Stimulated activated CD4-positive, alpha-beta T cell treated with anti-CD3 and anti-CD28 coated beads, Interleukin-2, amount 100 ng/mL, for 4 hours (primary cell): ENCODE measurements at places on chromosomes 11 and 22.

GRCh38 chr11:125250318-125251213 is 86.0 kb downstream of the PKNOX2 start:
- no peak for DNase-seq

- no peak for DNase-seq
Measured at GRCh38 chr22:46106279-46107022, 43.9 kb upstream of the PPARA start.

DNA sequence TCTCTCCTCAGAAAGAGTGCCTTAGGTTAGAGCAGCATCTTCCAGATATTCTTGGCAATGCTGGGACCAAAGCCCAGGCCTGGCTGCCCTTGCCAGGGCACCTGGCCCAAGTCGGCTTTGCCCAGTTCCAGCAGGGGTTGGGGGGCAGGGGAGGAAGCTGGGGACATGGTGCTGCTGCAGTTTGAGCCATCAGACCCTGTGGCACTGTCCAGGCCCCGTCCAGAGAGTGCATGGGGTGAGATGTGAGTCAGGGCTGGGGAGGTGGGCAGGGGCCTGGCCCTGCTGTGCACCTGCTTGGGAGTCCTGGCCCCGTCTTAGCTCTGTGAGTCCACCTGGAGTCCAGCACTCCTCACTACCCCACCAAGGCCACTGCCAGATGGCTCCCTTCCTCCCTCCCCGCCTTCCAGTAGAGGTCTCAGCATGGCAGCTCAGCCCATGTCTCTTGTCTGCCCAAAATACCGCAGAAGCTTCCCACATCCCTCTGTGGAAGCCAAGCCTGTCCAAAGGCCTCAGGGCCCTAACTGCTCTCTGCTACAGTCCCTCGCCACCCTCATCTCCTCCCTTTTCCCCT is 16.6 kb downstream of the DERL3 start:
- no peak for DNase-seq

DNA sequence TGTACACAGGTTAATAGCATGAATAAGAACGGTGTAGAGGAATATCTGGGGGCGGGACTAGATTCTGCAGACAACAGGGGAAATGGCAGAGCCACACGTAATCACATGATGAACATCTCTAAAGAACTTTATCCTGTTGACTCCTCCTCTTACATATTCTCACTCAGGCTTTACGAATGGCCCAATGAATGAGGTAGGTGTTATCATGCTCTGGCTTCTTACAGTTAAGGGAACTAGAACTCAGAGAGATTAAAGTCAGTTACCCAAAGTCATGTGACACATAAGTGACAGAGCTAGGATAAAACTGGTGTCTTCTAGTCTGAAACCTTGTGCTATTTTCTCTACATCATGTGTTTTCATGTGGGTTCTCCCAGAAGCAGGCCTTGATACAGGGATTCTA is 49.0 kb upstream of the BMAL1 start:
- no peak for DNase-seq

DNA sequence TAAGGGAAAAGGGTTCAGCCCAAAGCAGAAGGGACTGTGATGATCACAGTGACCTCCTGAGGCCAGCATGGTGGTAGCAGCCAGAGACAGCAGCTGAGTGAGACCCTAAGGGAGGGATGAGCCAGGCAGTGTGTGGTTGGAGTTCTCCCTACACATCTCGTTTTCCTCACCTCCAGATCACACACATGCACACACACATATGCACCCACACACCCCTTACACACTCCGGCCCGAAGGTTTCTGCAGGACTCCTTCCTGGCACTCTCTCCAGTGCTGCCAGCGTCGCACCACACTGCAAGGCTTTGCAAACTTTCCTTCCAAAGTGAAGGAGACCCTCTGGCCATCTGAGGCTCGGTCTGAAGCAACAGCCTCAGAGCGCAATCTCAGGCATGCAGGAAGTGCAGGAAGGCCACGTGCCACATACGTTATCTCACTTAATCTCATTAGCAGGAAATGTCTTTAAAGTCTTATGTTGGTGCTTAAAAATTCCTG is 26.9 kb upstream of the TP53I11 start:
- DNase-seq: no peak

- DNase-seq: no peak
Measured at GRCh38 chr11:119100994-119101758, 477 bp downstream of the DPAGT1 start.

DNA sequence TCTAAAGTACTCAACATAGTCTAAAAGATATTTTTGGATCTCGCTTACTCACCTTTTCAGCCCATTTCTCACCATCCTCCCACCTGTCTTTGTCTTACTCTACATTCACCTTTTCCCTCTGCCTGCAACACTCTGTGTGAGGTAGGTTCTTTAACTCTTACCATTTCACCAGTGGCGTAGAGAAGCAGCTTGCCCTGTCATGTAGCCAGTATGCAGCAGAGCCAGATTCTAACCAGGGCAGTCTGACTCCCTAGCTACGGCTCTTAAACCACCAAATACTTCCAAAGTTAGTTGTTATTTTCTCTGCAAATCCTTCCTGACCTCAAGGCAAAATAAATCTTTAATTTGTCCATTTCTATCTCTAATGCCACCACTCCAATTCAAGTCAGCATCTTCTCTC is 7.5 kb downstream of the ALG8 start:
- no peak for DNase-seq

GRCh38 chr11:45930031-45930794 is 7.8 kb downstream of the LARGE2 start:
- no peak for DNase-seq

DNA sequence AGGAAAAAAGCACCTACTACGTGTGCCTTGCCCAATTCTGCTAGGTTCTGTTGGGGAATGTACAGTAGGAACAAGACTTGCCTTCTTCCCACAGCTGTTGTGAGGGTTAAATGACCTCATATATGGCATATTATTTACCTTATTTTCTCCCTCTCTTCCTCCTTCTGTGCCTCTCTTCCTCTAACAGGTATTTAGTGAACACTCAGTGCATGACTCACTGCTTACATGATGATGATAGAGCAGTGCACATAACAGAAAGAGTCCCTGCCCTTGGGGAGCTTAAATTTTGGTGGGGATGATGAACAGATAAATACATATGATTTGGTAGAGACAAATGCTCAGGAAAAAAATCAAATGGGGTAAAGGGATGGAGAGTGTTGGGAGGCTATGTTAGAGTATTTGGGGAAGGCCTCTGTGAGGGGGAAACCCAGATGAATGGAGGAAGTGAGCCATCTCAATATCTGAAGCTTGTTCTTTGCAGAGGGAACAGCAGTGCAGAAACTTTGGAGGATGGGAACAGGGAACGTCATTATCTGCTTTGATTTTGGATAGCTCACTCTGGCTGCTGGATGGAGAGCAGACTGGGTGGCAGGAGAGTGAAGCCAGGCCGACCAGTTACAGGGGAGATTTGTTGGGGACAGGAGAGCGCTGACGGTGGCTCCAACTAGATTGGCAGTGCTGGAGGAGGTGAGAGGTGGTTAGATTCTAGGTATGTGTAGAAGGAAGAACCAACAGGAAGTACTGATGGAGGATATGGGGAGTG is 95.5 kb upstream of the TENM4 start:
- no peak for DNase-seq

DNA sequence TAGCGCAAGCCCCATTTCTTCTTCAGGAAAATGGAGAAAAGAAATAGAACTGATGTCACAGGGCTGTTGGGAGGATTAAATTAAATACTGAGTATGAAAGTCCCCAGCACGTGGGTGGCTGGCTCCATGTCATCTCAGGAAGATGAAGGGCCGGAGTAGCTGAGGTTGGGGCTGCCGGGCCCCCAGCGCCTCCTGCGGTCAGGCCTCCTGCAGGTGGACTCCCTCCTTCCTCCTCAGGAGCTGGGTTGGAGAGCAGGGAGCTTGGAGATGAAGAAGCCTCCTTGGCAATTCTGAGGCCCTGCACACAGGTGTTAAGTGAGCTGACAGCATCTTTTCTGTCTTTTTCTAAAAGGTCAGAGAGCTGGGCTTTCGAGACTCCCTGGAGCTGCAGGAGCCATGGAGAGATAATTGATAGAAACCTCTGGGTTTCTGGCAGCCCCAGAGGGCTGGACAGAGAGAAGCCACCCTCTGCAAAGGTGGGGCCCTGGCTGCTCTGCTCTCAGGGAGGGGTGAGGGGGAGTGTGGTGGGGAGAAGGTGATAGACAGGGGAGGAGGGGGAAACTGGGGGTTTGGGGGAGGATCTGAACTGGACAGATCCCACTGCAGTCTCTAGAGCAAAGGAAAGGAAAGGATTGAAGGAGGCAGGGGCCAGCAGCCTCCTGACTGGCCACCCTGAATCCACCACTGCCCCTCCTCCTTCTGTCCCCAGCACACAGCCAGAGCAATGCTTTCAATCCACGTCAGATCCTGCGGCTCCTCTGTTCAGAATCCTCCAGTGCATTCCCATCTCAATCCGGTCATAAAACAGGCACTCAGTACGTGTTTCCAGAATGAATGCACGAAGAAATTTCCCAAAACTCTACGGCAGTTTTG is 210.8 kb downstream of the CEP164 start:
- DNase-seq: no peak

- no peak for DNase-seq
Measured at GRCh38 chr22:30402028-30402765, 5.4 kb downstream of the SEC14L2 start.

DNA sequence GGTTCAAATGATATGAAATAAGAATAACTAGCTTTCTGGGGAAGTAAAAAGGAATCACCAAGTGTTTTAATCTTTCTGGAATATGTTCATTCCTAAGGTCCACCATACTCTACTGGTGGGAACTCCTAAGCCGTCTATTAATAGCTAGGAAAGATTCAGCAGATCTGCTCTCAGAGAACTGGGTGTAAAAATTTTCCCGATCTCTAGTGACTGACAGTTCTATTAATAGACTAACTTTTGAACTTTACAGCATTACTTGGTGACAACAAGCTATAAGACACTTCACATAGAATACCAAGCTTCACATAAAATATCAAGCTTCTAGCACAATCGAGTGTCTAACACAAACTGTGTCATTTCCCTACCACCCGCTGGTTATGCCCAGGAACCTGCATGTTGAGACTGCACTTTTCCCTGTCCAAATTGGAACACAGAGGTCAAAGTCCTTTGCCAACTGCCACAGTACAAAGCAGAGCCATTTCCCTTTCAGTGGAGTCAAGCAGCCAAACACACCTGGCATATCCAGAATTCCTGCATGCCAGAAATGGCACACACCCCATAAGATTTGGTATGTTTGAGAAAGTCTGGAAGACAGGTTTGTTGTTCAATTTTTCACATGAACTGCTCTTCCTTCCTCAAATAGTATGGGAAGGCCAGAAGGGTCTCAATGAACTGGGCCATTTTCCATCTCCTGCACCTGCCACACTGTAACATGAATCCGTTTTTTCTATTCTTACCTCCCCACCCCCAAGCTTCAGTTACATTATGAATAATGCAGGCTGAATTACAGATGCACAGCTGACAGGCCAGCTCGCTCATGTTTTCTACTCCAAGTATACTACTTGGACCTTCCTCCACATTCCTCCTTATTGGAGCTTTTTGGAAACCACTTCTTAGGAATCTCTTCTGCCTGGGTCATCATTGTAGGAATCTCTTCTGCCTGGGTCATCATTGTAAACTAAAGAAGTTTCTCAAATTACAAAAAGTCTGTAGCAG is 3.7 kb downstream of the OSBP start:
- no peak for DNase-seq

DNA sequence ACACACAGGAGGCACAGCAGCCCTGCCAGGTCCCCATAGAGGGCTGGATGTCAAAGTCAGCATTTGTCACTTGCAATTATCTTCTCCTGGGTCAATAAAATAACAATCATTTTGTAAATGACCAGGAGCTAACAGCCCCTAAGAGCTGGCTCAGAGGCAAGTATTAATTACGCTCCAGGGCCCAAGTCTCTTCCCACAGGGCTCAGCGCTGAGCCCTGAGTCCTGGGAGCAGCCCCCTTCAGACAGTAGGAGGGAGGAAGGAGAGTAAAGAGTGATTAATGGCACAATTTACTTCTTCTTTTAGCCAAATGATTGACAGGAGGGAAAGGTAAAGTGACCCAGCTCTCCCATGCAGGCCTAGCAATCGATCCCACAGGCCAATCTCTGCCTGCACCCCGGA is 99.0 kb upstream of the DRD2 start:
- DNase-seq: no peak

DNA sequence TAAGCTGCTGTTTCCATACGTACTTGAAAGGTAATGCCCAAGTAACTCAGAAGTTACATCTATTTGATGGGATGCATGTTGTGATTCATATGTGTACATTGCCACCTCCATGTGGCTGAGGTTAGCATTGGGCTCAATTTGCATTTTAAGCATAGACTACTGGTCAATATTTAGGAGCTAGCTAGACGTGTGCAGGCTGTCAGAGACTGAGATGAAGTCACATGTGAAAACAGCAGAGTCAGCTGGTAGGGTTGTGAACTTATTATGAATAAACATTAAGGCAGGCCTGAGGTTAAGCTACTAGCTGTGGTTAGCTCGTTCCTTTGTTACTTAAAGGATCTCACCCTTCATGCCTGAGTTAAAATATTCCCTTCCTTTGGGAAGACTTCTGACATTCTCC is 114.5 kb upstream of the MTNR1B start:
- DNase-seq: no peak

GRCh38 chr22:35894464-35894878 is 134.2 kb downstream of the RBFOX2 start:
- no peak for DNase-seq

DNA sequence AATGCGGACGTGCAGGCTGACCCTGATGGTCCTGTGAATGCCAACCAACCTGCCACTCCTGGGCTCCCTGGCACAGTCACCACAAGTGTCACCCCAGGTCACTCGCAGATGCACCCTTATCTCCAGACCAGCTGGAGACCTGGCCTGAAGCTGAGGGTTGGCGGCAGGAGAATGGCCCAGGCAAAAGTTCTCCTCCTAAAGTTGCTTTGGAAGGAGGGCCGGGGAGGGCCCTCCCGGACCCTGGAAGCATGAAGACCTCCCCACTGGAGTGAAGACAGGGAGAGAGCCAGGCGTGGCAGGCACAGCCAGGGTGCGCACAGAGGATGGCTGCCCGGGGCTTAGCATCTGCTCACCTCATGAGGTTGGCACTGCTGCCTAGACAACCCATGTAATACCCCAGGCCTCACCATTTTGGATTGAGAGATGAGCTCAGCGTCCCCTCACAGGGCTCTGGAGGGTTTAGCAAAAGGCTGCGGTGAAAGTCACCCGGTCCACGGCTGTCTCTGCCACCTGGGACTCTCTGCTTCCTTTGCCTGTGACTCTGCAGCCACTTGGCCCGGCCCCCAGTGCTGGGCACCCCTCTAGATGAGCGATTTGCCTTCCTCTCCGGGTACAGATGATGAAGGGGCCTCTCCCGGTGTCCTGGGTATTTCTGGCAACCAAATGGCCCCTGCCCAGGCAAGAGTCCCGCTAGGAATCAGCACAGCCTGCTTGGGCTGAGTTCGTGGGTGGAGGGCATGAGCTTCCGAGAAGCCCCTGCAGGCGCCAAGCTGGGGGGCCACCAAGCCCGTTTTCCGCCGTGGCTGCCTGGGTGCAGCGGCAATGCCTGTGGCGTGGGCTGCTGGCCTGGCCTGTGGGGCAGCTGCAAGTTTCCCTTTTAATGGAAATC is 48.3 kb upstream of the SEPTIN5 start:
- DNase-seq: no peak

- no peak for DNase-seq
Measured at GRCh38 chr11:10592331-10592730, 23.9 kb upstream of the LYVE1 start.
